Osteoblast (primary cell): ENCODE measurements at places on chromosomes 1 and 21. TPM values are rescaled to one million over a fixed set of nuclear protein-coding genes. Genes with fewer than 3 reads are reported as not detected.

GJA8 gene
- not detected in 2 replicates for total RNA-seq

NRIP1 gene
- 32.1 and 32.6 TPM in 2 replicates for total RNA-seq

CLDN14 gene
- 0.29 and 0.36 TPM in 2 replicates for total RNA-seq

PTGS2 gene
- total RNA-seq: 3.3 and 3.8 TPM in 2 replicates

CHRM3 gene
- total RNA-seq: under 0.01 and 0.29 TPM in 2 replicates

RBM34 gene
- total RNA-seq: 55.0 and 58.9 TPM in 2 replicates

SPRR5 gene
- total RNA-seq: not detected in 2 replicates

CHIT1 gene
- total RNA-seq: under 0.01 TPM in 1 of 2 replicates, not detected in the other

CASQ2 gene
- total RNA-seq: not detected in 2 replicates

GRCh38 chr1:209816923-209817322 lies 10.8 kb upstream of the UTP25 start:
- H3K4me1 ChIP-seq: no peaks in the 10 kb centered on the region
- H3K27me3 ChIP-seq: no peaks in the 10 kb centered on the region
- DNase-seq: peak; percentile 78
- no peaks in the 10 kb centered on the region for H3K36me3 ChIP-seq
- no peak overlapping the region for H3K4me3 ChIP-seq

- no peaks in the 10 kb centered on the region for H3K27me3 ChIP-seq
- H3K27ac ChIP-seq: peak overlapping the region; percentile 89
- peaks cover 28% of the 10 kb centered on the region for H3K4me1 ChIP-seq
Observed at GRCh38 chr1:108590441-108590840, 30.5 kb downstream of the EEIG2 start.

- H3K27ac ChIP-seq: no peak overlapping the region
- DNase-seq: no peak
- no peaks in the 10 kb centered on the region for H3K27me3 ChIP-seq
- H3K4me3 ChIP-seq: no peak overlapping the region
- peaks cover 26% of the 10 kb centered on the region for H3K36me3 ChIP-seq
- H3K4me1 ChIP-seq: peaks cover 36% of the 10 kb centered on the region
Observed at GRCh38 chr1:227757781-227758180, 22.5 kb downstream of the SNAP47 start.

DNA sequence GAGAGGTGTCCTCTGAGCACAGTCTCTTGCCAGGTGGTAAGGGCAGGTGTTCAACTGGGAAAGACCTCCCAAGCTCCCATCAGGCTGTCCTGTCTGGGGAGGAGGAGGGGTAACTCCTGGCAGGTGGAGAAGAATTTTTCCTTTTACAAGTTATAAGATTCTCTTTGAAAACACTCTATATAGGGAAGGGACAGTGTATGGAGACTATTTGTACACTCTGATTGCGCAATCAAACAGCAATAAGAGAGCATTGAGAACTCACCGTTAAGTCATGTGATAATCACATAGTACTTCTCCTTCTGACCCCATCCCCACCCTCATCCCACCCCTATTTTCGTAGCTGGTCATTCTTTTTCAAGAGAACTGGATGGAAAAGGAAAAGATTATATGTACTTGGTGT lies 179.3 kb upstream of the ZNF644 start:
- H3K4me1 ChIP-seq: no peaks in the 10 kb centered on the region
- H3K27me3 ChIP-seq: no peaks in the 10 kb centered on the region
- H3K27ac ChIP-seq: no peak overlapping the region
- no peaks in the 10 kb centered on the region for H3K36me3 ChIP-seq
- peak; percentile 8 for DNase-seq
- H3K4me3 ChIP-seq: no peak overlapping the region

DNA sequence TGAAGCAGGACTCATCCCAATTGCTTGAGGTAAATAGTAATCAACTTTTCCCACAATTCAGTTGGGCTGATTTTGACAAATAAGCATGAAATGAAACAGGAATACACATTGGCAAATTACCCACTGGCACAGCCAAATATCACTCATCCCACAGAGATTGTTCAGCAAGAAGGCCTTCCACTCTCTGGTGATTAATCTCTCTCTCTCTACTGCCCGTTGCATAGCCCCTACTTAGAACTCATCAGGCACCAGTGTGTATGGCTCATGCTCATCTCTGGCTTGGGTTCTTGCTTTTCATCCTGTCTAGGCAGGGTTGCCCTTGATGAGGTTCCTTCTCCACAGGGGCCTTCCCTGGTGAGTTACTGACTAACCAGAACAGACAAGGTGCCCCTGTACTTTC lies 1.1 kb downstream of the BSDC1 start:
- H3K27ac ChIP-seq: peak overlapping the region; percentile 89
- H3K27me3 ChIP-seq: no peaks in the 10 kb centered on the region
- H3K36me3 ChIP-seq: peaks cover 26% of the 10 kb centered on the region
- H3K4me3 ChIP-seq: peak overlapping the region; percentile 84
- peaks cover 19% of the 10 kb centered on the region for H3K4me1 ChIP-seq

- no peak overlapping the region for H3K4me3 ChIP-seq
- no peak overlapping the region for H3K27ac ChIP-seq
- DNase-seq: peak; percentile 85
- peaks cover 29% of the 10 kb centered on the region for H3K27me3 ChIP-seq
Observed at GRCh38 chr1:205477759-205478247, 22.0 kb upstream of the BLACAT1 start.

GRCh38 chr1:212415107-212415841 lies 588 bp upstream of the PACC1 start:
- no peak for DNase-seq
- no peak overlapping the region for H3K27ac ChIP-seq
- H3K36me3 ChIP-seq: no peaks in the 10 kb centered on the region
- H3K4me3 ChIP-seq: peak overlapping the region; percentile 98
- H3K27me3 ChIP-seq: no peaks in the 10 kb centered on the region

- peaks cover 43% of the 10 kb centered on the region for H3K4me1 ChIP-seq
- peak; percentile 86 for DNase-seq
- peaks cover 5% of the 10 kb centered on the region for H3K27me3 ChIP-seq
- H3K27ac ChIP-seq: peak overlapping the region; percentile 81
Observed at GRCh38 chr1:25695090-25695770, 78.6 kb downstream of the MAN1C1 start.

- peaks cover 10% of the 10 kb centered on the region for H3K4me1 ChIP-seq
- peak overlapping the region; percentile 34 for H3K27ac ChIP-seq
- H3K36me3 ChIP-seq: no peaks in the 10 kb centered on the region
- DNase-seq: no peak
- H3K27me3 ChIP-seq: peaks cover 32% of the 10 kb centered on the region
Observed at GRCh38 chr1:148333875-148334338, 149.2 kb downstream of the PPIAL4G start.

DNA sequence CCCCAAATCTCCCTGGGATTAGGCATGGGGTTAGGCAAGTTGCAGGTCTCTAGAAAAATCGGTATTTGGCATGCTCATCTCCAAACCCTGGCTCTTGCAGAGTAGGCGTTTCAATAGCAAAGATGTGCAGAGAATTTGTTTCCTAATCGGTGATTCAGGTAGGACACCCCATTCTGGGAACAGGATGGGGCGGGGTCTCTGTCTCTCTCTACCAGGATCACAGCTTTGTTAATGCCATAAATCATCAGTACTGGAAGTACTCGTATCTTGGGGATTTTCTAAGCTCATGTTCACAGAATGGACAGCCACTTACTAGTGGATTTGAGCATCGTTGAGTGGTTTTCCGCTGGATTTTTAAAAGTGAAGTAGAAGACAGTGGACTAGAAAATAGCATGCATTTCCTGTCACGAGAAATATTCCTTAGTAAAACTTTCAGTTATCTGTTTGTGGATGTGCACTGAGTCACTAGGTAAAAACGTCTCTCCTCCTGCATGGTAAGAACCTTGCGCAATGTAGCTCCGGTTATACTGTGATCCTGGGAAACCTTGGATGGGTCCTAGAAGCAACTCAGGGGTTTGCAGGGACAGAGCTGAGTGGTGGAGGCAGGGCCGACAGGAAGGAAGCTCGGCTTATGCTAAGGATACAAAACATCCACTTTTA lies 5.1 kb downstream of the TMEM51 start:
- no peaks in the 10 kb centered on the region for H3K27me3 ChIP-seq
- peaks cover 18% of the 10 kb centered on the region for H3K4me1 ChIP-seq
- H3K4me3 ChIP-seq: no peak overlapping the region
- peak overlapping the region; percentile 11 for H3K27ac ChIP-seq
- DNase-seq: peak; percentile 77
- no peaks in the 10 kb centered on the region for H3K36me3 ChIP-seq

GRCh38 chr1:54163573-54163972 lies 10.8 kb upstream of the CDCP2 start:
- H3K27me3 ChIP-seq: no peaks in the 10 kb centered on the region
- no peak overlapping the region for H3K27ac ChIP-seq
- no peak for DNase-seq
- H3K4me1 ChIP-seq: no peaks in the 10 kb centered on the region
- no peak overlapping the region for H3K4me3 ChIP-seq
- H3K36me3 ChIP-seq: no peaks in the 10 kb centered on the region

GRCh38 chr21:36377391-36377842 lies 7.8 kb upstream of the CHAF1B start:
- H3K4me1 ChIP-seq: peaks cover 4% of the 10 kb centered on the region
- H3K36me3 ChIP-seq: peaks cover 39% of the 10 kb centered on the region
- no peaks in the 10 kb centered on the region for H3K27me3 ChIP-seq

- H3K4me3 ChIP-seq: no peak overlapping the region
- no peak overlapping the region for H3K27ac ChIP-seq
- DNase-seq: no peak
- H3K4me1 ChIP-seq: peaks cover 5% of the 10 kb centered on the region
Observed at GRCh38 chr21:42685036-42685435, 31.6 kb downstream of the PDE9A start.

DNA sequence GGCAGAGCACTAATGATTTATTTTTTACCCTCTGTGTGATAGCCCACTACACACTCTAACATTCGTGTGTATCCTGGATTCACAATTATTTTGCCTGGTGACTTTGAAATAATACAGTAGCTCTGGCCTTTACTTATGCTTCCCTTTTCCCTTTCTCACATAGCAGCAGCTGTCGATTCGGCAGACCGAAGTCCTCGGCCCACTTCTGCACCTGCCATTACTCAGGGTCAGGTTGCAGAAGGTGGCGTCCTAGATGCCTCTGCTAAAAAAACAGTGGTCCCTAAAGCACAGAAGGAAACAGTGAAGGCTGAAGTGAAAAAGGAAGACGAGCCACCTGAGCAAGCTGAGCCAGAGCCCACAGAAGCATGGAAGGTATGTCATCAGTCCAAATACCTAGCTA lies 70.8 kb downstream of the TMEM200B start:
- H3K27ac ChIP-seq: no peak overlapping the region
- H3K4me1 ChIP-seq: no peaks in the 10 kb centered on the region
- no peaks in the 10 kb centered on the region for H3K27me3 ChIP-seq
- H3K4me3 ChIP-seq: no peak overlapping the region
- no peaks in the 10 kb centered on the region for H3K36me3 ChIP-seq

DNA sequence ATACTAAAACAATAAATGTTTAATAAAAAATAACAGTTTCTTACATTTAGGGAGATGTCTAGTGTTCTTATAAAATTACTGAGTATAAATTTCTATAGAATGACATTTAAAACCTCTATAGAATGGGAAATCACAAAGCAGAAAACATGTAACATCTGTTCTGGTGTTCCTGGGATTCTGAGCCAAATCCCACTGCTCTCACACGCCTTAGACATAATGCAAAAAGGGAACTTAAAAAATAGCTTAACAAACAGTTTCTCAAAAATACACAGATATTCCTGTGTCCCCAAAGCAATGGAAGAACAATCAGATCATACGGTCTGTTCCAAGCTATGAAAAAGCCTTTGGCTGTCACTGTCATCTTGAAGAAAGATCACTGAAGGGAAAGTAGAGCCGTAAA lies 27.0 kb upstream of the ZNF124 start:
- H3K36me3 ChIP-seq: peaks cover 39% of the 10 kb centered on the region
- no peak for DNase-seq
- H3K27ac ChIP-seq: no peak overlapping the region

DNA sequence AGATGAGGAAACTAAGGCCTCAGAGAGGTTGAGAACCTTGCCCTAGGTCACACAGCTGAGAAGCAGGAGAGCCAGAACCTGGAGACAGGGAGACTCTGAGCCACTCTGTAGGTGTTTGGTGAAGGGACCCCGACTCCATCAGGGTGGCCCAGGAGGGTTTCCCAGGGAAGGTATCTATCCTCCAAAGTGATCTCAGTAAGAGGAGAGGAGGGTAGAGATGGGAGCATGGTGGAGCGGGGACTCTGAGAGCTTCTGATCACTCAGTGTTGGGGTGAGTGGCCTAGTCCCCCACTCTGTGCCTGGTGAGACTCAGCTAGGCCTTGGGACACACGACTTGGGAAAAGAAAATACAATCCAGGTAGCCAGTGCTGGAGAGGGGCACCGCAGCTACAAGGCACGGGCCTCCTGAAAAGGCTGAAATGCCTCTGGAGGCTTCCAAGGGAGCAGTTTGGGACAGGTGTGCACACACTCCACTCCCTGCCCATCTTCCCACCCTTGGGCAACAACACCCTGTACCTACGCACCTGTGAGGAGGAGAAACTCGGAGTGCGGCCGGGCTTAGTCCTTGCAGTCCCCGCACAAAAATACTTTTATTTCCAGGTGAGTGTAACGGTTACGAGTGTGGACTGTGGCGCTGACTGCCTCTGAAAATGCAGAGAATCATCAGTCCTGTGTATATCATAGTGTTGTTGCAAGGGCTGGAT lies 80.8 kb downstream of the CAMK2N1 start:
- H3K27me3 ChIP-seq: peaks cover 28% of the 10 kb centered on the region
- no peaks in the 10 kb centered on the region for H3K36me3 ChIP-seq
- peaks cover 30% of the 10 kb centered on the region for H3K4me1 ChIP-seq
- H3K4me3 ChIP-seq: no peak overlapping the region
- DNase-seq: peak; percentile 27
- H3K27ac ChIP-seq: no peak overlapping the region

DNA sequence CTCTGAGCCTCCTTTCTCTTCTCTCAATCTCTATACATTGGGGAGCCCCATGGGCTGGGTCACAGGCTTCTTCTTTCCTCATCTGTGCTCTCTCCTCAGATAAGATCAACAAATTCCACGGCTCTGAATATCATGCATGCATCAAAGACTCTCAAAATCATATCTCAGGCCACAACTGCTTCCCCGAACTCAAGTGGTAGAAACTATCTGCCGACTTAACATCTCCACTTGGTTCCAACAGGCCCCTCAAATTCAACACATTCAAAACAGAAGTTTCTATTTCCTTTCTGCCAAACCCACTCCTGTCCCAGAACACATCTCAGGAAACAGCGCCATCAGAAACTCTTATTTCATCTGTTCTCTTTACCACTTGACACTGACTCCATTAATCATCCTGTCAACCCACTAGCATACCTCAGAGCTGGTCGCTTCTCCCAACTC lies 16.7 kb downstream of the DDX59 start:
- peaks cover 18% of the 10 kb centered on the region for H3K36me3 ChIP-seq
- no peak overlapping the region for H3K27ac ChIP-seq
- no peaks in the 10 kb centered on the region for H3K4me1 ChIP-seq

- H3K4me1 ChIP-seq: no peaks in the 10 kb centered on the region
- no peak overlapping the region for H3K4me3 ChIP-seq
- no peaks in the 10 kb centered on the region for H3K27me3 ChIP-seq
- no peak for DNase-seq
Observed at GRCh38 chr1:175632667-175633066, 110.7 kb downstream of the TNR start.

DNA sequence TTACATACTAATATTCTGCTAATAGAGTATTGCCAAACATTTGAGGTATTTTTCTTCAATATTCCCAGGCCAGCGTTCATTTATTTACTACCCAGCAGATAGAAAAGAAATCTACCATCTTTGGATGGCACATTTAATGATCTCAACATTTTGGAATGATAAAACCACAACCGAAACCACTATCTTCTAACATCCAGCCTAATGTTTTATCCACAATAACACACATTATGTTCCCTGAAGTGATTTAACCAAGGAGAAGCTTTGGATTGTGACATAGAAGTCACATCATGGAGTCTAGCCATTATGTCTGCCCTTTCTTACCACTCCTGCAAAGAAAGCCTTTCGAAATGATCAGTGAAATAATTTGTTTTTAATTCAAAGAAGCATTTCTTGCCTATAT lies 497.1 kb upstream of the PLXNA2 start:
- no peak overlapping the region for H3K4me3 ChIP-seq
- no peaks in the 10 kb centered on the region for H3K36me3 ChIP-seq
- no peak overlapping the region for H3K27ac ChIP-seq
- H3K4me1 ChIP-seq: no peaks in the 10 kb centered on the region
- no peaks in the 10 kb centered on the region for H3K27me3 ChIP-seq
